Right lung (tissue), 10 donors: ENCODE measurements at places on chromosomes 2 and 18. TPM values are rescaled to one million over a fixed set of nuclear protein-coding genes. Genes with fewer than 3 reads are reported as not detected.

- no peak for DNase-seq
Measured at GRCh38 chr2:172944022-172944793, 131.4 kb upstream of the MAP3K20 start.

- DNase-seq = no peak
Measured at GRCh38 chr2:186522450-186522849, 36.4 kb downstream of the ZC3H15 start.

GRCh38 chr2:270861-271260, 6.1 kb downstream of the ACP1 start:
- no peak for DNase-seq

DNA sequence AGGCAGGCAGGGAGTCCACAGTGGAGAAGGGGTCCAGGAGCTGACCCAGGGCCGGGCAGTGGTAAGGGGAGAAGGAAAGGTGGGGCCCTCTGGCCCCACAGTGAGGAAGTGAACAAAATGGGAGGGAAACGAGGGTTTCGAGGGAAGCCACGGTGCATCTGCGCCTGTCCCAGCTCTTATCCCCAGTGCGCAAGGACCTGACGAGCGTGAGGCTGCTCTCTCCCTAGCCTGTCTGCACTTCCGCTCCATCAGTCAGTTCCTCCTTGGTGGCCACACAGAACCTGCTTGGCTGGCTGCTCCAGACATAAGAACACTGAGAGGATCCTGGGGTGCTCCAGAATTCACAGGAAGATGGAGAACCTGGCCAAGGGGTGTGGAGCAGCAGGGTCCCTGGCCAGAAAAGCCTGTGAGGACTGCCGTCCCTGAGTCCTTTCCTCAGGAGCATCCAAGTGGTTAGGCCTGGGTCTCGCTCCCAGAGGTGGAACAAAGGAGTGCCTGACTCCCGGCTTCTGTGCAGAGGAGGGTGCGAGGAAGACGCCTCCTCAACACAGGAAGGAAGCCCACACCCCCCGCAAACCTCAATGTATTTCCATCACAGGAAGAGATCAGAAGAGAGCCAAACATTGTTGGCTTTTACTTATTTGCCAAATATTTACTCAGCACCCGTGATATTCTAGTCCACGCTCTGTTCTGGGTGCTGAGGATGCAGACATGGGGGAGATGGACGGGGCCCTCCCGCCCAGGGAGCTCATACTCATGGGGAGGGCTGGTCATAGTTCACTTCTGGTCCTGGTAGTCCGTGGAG, 43.7 kb upstream of the SEMA4C start:
- no peak for DNase-seq

GRCh38 chr2:231672617-231673347, 35.5 kb upstream of the PTMA start:
- DNase-seq = no peak

GRCh38 chr2:202178346-202178958, 59.9 kb downstream of the SUMO1 start:
- DNase-seq = peak; percentile 49

GRCh38 chr18:50194631-50195532, at the start of gene MYO5B:
TSS of gene MYO5B (minus strand) at chr18:50195147. CDS start at chr18:50194793, 354 bp downstream.
- no peak for DNase-seq

DNA sequence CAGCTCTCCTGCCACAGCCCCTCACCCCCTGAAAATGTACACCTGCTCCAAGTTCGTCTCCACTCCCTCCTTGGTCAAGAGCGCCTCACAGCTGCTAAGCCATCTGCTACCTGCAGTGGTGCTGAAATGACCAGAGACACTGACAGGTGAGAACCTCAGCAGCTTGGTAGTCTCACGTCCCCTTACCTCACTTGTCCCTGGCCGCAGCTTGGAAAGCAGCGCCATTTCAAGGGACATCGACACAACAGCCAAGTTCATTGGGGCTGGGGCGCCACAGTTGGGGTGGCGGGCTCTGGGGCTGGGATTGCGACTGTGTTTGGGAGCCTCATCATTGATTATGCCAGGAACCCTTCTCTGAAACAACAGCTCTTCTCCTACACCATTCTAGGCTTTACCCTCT, 47.5 kb downstream of the ANKRD44 start:
- no peak for DNase-seq

GRCh38 chr2:238595750-238596570, 169.2 kb downstream of the ASB1 start:
- DNase-seq = no peak

GRCh38 chr2:5618271-5618670, 73.9 kb upstream of the SOX11 start:
- no peak for DNase-seq

- DNase-seq = no peak
Measured at GRCh38 chr2:205175831-205176230, 506.5 kb upstream of the NRP2 start.

GRCh38 chr2:29372185-29372584, 257.0 kb downstream of the CLIP4 start:
- no peak for DNase-seq

Gene CD207
- not detected for polyA plus RNA-seq

Gene DTNA
- polyA plus RNA-seq = 8.4 TPM

Gene NOSTRIN
- 39.8 TPM for polyA plus RNA-seq
